ENCODE measurements at places on chromosomes 5 and 9.

GRCh38 chr5:132260051-132260450 is 2.6 kb downstream of the PDLIM4 start:
- H3K4me1 ChIP-seq, result peaks cover 57% of the 10 kb centered on the region
- H3K4me3 ChIP-seq, result peak overlapping the region; percentile 74
- peak overlapping the region; percentile 88 for H3K27ac ChIP-seq
- no peaks in the 10 kb centered on the region for H3K36me3 ChIP-seq

- no peaks in the 10 kb centered on the region for H3K4me1 ChIP-seq
- H3K27ac ChIP-seq, result no peak overlapping the region
- no peaks in the 10 kb centered on the region for H3K36me3 ChIP-seq
- no peaks in the 10 kb centered on the region for H3K27me3 ChIP-seq
- DNase-seq, result no peak
Measured at GRCh38 chr5:128100860-128101557, 17.4 kb downstream of the SLC12A2 start.

DNA sequence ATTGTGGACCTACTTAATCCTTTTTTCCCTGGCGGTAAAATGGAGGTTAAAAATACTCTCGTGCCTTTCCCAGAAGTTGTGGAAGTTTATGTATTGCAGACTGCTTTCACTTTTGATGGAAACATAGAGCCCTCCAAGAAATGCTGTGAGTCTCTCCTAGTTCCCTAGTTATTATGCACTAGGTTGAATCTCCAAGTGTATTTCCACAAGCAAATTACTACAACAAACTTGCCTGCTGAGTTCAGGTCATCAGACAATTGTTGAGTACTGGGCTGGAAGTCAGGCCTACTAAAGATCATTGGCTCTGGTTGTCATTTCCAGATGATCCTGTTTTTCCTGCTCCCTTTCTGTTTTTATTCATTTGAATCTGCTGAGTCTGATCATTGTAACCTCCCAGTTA is 104.1 kb downstream of the CD180 start:
- no peaks in the 10 kb centered on the region for H3K36me3 ChIP-seq
- H3K4me3 ChIP-seq, result no peak overlapping the region
- H3K4me1 ChIP-seq, result peaks cover 85% of the 10 kb centered on the region
- DNase-seq, result no peak
- peak overlapping the region; percentile 54 for H3K27ac ChIP-seq

DNA sequence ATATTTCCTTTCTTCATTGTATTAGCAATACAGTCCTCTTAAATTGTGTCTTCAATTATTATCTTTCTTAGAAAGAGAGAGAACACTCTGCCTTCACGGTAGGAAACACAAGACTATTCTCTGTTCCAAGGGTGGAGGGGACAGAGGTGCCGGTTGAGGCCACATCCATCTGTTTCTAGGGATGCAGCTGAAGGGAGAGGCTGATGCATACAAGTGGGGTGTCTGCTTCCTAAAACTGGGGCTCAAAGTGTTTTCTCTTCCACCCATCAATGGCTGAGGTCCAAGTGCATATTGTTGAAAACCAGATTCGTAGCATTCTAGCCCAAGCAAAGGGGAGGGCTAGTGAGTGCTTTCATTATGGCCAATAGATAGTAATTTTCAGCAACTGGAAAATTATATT is 9.5 kb downstream of the IRX2 start:
- H3K4me1 ChIP-seq, result peaks cover 3% of the 10 kb centered on the region
- no peak overlapping the region for H3K27ac ChIP-seq
- no peaks in the 10 kb centered on the region for H3K36me3 ChIP-seq
- no peak for DNase-seq

- no peak overlapping the region for H3K4me3 ChIP-seq
- no peak for DNase-seq
- H3K36me3 ChIP-seq, result no peaks in the 10 kb centered on the region
- H3K4me1 ChIP-seq, result no peaks in the 10 kb centered on the region
- H3K27ac ChIP-seq, result no peak overlapping the region
- H3K27me3 ChIP-seq, result no peaks in the 10 kb centered on the region
Measured at GRCh38 chr5:38765399-38765861, 80.4 kb upstream of the OSMR start.

Measured in esophagus squamous epithelium (tissue), 5 donors.